ENCODE measurements at places on chromosomes 3 and 15. TPM values are rescaled to one million over a fixed set of nuclear protein-coding genes. Genes with fewer than 3 reads are reported as not detected.

The NPHP3 gene
- 8.3 TPM for total RNA-seq

DNA sequence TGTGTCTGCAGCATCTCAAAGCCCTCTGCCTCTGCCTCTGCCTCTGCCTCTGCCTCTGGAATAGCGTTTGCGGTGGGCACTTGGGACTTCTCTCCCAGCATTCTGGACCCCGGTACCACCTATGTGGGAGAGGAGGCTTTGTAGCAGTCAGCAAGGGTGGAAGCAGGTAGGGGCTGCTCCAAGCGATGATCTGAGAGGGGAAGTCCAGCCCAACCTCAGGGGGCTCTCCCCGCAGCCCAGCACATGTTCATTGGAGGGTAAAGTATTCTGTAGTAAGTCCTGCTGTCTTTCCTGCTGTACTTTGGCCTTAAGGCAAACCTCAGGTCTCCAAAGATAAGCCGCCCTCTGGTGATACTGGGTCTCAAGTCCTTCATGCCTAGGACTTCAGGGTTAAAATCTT is 68.6 kb downstream of the FAM174B start:
- no peaks in the 10 kb centered on the region for H3K4me1 ChIP-seq
- H3K27me3 ChIP-seq = no peaks in the 10 kb centered on the region
- no peaks in the 10 kb centered on the region for H3K36me3 ChIP-seq

DNA sequence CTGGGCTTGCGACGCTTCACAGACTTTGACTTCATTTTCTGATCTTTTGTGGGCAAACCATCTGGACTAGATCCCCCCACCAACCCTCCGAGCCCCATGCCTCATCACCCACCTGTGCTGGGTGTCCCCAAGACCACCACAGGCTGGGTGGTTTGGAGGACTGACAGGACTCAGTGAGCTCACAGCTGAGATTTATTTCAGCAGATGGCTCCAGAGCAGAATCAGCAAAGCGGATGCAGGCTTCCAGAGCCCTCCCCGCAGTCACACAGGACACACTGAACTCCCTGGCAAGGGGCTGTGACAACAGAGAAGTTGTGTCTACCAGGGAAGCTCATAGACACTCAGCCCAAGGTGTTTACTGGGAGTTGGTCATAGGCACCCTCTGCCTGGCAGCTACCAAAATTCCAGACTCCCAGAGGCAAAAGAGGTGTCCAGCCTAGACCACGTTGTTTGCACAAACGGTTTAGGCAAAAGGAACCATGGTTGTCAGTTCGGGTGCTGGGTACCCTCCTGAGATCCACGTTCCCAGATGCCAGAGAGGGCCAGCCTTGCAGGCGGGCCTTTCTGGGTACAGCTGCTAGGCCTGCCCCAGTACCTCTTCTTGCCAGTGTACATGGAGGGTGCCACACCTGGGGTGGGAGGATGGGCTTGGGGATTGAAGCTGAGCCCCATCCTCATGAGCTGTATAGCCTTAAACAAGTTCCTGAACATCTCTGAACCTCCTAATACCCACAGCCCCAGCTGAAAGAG is 170.3 kb downstream of the NSMCE3 start:
- no peak overlapping the region for H3K4me3 ChIP-seq
- no peaks in the 10 kb centered on the region for H3K36me3 ChIP-seq
- H3K4me1 ChIP-seq = peaks cover 3% of the 10 kb centered on the region
- no peak for DNase-seq
- H3K27me3 ChIP-seq = no peaks in the 10 kb centered on the region
- no peak overlapping the region for H3K27ac ChIP-seq

The COL6A5 gene
- 0.05 TPM for total RNA-seq

The PLA2G4B gene
- total RNA-seq = 1.9 TPM

DNA sequence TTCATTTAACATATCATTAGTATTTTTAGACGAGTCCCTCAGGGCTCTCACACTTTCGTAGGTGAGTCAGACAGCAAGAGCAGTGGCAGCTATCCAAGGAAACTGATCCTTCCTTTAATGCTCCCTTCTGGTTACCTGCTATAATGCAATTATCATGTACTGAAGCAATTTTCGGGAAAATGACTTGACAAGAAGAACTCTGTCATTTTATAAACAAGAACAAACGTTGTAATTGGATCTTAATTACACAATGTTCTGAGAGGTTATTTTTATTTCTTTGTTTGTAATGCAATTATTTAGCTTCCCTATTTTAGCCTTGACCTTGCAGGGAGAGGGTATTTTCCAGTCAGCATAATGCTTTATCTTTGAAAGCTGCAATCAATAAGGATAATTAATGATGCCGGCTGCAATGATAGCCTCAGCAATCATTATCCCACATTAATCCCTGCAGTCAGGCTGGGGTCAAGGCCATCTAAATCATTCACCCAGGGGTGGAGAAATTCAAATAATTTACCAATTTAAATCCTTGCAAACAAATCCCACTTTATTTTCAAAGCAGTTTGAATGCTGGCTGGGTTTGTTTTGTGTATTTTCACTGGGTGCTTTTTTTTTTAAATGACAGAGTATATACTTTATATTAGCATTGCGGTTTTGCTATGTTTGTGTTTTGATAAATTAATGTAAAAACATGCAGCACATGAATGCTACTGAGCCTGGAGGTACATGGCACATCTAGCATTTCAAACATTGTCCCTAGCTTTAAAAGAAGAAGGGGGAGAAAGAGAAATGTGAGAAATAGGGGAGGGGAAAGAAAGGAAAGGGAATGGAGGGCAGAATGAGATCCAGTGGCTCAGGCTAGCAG is 249.9 kb downstream of the SHOX2 start:
- no peaks in the 10 kb centered on the region for H3K4me1 ChIP-seq
- DNase-seq = no peak
- H3K36me3 ChIP-seq = no peaks in the 10 kb centered on the region
- H3K27me3 ChIP-seq = no peaks in the 10 kb centered on the region

Measured in thymus (tissue), 14 donors.